ENCODE measurements at places on chromosomes 13 and 19.

- DNase-seq, result no peak
These were observed 2.3 kb downstream of the ADGRE3 start for GRCh38 chr19:14672188-14672872.

DNA sequence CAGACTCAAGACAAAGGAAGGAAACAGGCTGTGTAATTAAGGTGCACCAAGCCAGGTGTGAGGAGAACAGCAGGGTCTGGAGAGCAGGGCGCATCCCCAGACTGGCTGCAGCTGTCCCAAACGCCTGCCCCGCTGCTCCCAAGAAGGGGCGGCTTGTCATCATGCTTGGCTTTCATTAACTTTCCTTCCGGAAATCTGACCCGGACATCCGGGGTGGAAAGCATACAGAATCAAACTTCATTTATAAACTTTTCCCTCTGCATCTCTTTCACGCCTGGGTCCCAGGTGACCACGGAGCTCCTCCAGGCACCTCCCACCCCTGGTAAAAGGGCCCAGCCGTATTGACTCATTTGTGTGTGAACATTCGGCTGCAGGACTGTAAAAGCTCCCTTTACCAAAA is 31.7 kb downstream of the TSHZ3 start:
- DNase-seq, result no peak

DNA sequence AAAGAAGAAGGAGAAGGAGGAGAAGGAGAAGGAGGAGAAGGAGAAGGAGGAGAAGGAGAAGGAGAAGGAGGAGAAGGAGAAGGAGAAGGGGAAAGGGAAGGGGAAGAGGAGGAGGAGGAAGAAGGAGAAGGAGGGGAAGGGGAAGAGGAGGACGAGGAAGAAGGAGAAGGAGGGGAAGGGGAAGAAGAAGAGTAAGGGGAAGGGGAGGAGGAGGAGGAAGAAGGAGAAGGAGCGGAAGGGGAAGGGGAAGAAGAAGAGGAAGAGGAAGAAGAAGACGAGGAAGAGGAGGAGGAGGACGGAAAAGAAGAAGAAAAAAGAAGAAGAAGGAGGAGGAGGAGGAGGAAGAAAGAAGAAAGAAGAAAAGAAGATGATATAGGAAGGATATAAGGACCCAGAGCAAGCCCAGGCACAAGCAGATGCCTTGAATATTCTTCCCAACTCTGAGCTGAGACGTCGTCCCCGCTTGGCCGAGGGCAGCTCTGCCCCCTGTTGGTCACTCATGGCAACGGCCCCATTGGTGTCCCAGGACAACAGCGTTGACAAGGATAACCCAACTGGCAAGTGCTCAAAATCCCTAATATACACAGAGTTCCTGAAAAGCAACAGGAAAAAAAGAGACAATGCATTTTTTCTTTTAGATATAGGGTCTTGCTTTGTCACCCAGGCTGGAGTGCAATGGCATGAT is 30.6 kb upstream of the IGSF23 start:
- DNase-seq, result no peak

GRCh38 chr13:94859278-94859691 is 146.9 kb upstream of the SOX21 start:
- no peak for DNase-seq

GRCh38 chr13:33111414-33112110 is 95.3 kb downstream of the KL start:
- DNase-seq, result no peak

GRCh38 chr13:88908961-88909441 is 1237.8 kb downstream of the SLITRK5 start:
- no peak for DNase-seq

All from stimulated activated CD4-positive, alpha-beta T cell treated with anti-CD3 and anti-CD28 coated beads, Interleukin-1b, Interleukin-23, amount 100 ng/mL, for 1 hour (primary cell).